HFF-Myc (cell line): ENCODE measurements at places on chromosomes 2 and 18.

DNA sequence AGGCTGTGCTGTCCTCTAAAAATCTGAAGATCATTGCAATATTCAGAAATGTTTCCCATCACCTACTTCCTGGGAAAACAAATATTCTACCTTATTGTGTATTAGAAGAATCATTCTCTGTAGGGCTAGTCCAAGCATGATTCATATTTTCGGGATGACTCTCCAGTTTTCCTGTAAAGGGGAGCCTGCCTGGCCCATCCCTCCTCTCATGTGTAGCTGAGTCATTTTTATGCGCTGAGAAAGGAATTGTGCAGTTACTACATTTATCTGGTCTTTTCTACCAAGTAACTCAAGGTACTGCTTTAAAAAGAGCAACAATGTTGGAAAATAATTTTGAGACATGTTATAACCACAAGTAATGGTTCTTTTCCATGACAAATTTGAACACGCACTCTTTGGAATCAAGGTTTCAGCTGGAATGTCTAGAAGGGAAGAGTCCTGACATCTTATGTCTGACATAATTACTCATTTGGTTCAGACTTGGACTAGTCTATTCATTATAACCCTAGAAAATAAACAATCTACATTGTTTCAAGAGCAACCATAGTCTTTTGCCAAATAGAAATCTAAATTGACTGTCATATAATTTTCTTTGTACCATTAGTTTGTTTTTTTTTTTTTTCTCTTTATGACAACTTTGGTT lies 6.6 kb downstream of the DSG3 start:
- no peak for DNase-seq

DNA sequence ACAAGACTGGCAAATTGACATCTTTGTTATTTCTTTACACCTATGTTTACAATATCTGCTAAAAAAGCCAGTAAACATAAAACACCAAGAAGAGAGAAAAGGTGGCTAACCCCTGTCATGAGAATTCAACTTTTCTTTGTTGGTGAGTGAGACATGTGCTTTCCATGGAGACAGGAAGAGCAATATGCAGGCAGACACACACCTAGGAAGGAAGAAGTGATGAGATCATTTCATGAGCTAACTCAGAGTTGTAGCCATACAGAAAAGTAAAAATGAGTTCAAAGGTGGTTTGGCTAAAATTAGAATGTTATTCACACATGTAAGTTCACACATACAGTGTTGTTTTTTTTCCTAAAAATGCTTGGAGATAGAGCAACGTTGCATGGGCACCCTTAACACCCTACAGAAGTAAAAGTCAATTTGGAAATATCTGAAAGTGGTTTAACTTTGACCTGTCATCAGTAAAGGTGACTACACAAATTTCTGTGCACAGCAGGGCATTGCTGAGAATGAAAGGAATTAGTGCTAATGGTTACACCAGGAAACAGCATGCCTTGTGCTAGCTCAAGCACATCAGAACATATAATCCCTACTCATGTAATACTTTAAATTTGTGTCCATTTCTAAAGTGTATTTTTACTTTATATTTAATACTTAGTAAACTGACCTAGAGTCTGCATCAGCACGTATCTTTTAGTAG lies 557.6 kb downstream of the CBLN2 start:
- no peak for DNase-seq

- DNase-seq = no peak
Observed at GRCh38 chr2:71001592-71001927, 6.9 kb upstream of the TEX261 start.

- DNase-seq = no peak
Observed at GRCh38 chr2:20623241-20623640, 27.7 kb downstream of the HS1BP3 start.

DNA sequence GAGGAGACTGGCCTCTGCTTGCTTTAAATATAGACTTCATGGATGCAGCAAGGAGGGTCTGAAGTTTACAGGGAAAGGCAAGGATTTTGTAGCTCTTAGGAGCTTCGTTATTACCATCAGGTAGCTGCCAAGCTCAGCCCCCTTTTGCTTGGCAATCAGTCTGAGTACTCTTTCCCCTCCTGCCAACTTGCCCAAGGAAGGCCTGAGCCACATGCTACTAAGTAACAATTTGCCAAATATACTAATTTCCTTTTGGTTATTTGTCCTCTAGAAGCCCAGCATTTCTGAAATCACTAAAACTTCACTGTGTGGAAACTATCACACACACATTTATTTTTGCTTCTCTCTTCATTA lies 85.5 kb upstream of the ITPRID2 start:
- no peak for DNase-seq

DNA sequence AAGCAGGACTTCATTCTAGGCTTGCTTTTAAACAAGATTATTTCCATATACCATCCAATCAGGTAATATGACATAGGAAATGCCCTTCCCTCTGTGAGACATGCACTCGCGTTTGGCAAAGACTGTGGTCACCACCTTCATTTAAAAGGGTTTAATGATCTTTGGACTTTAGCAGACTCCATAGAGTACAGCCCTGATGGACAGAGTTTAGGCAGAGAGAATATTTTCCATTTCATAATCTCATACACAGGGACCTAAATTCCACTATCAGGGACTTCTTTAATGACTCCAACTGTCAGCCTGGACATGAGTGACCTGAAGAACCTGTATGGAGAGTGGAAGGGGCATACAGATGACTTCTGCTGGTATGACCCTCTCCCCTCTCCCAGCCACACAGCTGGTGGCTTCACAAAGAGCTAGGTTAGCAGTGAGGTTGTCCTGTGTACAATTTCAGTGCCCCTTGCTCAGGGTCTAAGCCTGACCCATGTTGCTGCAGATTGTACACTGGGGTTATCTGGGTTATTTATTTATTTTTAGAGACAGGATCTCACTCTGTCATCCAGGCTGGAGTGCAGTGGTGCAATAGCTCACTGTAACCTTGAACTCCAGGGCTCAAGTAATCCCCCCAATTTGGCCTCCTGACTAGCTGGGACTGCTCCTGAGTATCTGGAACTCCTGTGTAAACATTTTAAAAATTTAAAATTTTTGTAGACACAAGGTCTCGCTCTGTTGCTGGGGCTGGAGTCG lies 59.2 kb downstream of the PTPRM start:
- no peak for DNase-seq
